ENCODE measurements at places on chromosomes 16 and 17.
A peak's percentile ranks its signal among the peaks of the same experiment; 100 is the strongest.

GRCh38 chr16:962901-963814, 7.6 kb downstream of the LMF1 start:
- no peak for DNase-seq

DNA sequence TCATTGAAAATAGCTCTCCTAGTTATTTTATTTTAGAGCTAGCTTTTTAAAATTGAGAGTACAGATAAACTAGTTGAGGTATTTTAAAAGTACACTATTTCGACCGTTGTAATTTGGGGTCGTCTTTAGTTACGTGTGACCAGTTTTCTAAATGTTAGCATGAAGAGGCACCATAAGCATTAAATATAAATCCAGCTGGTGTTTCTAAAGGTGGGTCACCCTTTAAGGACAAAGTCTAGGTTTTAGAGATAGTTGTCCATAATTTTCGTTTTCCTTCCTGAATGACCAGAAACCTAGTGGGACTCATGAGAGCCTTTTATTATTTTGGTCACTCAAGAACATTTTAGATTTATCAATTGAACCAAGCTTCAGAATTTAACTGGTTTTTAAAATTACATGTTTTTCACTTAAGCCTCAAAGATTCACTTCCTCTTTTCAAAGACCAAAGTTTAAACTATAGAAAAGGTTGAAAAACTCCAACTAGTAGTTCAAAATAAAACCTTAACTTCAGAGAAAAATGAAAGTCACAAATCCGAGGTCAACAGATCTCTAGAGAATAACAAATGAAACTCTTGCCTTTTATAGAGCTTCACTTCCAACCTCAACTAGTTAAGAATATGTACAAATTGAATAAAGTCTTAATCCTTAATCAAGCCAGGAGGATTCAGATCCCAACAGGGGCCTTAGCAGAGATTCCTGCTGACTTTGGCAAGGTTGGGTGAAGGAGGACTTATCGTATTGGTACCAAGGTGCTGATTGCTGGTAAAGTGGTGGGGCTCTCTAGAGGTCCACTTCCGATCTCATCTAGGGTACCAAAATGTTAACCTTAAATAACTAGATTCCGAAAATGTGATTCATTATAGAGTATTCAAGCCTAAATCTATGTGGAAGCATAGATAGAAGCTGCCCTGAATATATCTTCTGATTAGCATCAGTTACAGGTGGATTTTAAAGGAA, 32.5 kb downstream of the PHKB start:
- no peak for DNase-seq

DNA sequence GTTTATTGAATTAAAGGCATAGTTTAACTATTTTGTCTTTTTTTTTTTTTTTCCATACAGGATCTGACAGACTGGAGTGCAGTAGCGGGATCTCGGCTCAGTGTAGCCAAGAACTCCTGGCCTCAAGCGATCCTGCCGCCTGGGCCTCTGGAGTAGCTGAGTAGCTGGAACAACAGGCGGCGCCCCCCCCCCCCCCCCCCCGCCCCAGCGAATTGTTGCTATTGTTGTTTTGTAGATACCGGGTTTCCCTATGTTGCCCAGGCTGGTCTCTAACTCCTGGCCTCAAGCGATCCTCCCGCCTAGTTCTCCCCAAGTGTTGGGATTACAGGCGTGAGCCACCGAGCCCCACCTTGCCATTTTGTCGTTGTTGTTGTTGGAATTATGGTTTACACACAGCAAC, 1.3 kb upstream of the CENPV start:
- DNase-seq: no peak

DNA sequence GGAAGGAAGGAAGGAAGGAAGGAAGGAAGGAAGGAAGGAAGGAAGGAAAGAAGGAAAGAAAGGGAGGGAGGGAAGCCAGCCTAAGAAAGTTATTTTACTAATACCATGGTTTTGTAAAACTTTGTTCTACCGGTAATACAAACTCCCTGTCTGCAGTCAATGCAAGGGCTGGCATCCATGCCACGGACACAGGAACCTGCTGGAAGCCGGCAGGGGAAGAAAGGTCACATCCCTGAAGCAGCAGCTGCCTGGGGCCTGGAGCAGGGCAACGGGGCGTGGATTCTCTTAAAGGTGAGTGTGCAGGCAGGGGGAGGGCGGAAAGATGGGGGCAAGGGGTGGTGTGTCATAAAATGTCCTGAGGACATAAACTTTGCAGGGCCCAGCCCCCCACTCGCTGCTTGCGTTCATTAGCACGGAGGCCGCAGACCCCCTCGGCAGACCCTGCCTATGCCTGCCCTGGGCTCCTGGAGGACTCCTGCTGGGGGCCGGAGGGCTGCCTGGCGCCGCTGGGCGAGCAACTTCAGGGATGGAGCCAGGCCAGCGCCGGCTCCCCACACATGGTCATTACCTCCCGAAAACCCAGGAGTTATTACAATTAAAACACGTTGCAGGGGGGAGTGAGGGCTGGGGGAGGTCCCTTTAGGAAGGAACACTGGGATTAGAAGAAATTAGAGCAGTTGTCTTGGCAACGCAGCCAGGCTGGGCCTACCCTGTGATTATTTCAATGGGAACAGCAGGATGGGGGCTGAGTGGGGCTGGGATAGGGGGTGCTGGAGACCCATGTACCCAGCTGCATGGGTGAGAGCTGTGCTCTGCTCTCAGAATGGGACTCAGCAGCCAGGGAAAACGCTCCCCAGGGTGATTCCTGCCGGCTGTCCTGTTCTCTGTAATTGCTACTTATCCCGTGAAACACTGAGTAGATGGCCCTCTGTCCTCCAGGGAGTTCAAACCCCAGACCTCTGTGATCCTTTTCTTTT, 257.9 kb downstream of the SOX9 start:
- DNase-seq: no peak

GRCh38 chr17:33371377-33371776, 78.3 kb upstream of the ASIC2 start:
- no peak for DNase-seq

DNA sequence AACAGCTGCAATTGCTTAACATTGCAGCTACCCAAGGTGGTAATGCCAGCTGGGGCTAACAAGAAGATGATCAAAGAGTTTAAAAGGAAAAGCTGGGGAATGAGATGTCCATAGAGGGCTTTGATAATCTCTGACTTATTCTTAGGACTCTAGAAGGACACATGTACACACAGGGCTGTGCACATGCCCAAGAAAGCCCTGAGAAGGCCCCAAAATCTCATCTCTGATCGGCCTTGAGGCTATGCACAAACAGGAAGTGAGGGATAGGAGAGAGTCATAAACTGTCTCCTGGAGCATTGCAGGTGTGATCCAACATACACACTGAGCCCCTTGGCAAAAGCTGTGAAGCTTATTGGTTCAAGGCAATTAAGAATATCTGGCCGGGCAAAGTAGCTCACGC, 17.2 kb upstream of the RABEP1 start:
- no peak for DNase-seq

DNA sequence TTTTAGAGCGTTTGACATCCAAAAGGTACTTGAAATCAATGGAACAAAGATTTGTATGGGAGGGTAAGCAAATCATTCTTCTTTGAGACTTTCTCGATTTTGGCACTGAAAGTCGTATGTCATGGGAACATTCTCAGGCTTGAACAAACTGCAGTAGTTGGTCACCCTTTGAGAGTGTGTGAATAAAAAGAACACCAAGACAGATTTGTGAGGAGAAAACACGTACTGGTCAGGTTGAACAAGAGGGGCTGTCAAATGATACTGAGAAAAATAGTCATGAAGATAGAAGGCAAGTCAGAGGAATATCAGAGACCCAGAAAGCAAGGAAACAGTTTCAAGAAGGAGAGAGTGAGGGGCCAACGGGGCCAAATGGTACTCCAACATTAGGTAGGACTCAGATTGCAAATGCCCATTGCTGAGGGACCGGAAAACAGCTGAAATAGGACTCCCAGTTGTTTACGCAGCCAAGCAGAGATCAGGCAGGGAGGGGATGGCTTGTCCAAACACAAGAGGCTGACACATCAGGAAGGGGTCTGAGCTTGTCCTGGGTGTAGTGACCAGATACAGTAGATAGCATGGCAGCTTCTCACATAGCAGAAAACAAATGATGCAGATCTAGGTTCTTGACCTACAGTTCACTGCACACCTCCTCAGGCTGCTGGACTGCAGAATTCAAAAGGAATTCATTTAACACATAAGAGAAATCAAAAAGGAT, 74.5 kb upstream of the MYOCD start:
- DNase-seq: no peak

- peak; percentile 45 for DNase-seq
These were observed 85.9 kb downstream of the EMP2 start for GRCh38 chr16:10494343-10495030.

DNA sequence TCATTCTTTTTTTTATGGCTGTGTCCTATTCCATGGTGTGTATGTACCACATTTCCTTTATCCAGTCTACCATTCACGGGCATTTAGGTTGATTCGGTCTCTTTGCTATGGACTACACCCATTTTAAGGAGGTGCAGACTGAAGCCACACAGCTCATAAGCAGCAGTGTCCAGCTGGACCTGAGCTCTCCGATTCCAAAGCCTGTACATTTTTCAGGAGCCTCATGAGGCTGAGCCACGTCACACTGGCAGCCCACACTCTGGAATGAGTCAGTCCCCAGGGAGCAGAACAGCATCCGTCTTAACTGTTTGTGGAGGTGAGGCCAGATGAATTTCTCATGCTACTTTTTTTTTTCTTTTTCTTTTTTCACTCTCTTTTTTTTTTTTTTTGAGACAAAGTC, 116.1 kb downstream of the C16orf95 start:
- DNase-seq: no peak

DNA sequence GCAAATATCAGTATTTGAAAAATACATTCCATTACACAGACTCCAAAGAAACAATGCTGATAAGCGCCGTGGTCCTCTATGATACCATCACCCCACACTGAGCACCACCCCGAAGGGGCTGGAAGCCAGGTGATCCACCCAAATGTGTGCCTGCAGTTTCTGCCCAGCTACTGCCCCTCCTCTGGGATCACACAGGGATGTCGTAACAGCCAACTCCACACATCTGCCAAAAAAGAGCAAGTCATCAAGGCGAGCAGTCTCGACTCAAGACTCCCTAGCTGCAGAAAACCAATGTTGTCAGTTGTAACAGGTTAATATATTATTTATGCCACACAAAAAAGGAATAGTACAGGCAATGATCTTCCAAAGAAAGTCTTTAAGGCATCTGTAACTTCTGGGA, 21.0 kb downstream of the CYB5D2 start:
- no peak for DNase-seq

GRCh38 chr16:85275533-85276249, 163.4 kb upstream of the CIBAR2 start:
- peak; percentile 77 for DNase-seq

DNA sequence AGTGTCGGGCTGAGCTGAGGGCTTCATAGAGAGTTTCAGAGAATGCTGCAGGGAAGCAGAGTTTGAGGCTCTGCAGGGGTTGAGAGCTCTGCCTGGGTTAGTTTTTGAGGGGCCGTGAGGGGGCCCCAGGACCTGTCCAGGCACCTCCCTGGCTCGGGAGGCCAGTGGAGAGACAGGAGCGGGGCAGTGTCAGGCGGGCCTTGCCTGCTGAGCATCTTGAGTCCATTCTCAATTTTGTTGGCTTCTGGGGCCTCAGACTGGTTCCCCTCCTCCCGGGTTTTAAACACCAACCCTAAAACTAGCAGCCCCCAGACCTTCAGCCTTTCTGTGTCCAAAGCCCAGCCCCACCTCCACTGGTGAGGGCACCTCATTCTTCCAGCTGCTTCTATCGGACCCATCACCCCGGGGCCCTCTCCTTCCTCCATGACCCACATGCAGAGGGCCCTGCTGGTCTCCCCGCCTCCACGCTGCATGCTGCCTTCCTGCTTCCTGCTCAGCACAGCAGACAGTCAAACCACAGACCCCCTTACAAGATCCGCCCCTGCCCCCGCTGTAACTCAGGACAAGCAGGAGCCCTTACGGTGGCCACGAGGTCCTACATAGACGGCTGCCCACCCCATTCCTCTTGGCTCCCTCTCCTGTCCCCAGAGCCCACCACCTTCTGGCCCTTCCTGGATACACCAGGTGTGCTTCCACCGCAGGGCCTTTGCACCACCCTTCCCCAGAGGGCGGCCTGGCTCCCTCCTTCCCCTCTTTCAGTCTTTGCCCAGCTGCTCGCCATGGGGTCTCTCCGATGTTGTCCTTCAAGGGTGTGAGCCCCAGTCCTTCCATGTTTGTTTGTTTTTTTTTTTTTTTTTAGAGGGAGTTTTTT, 3.8 kb downstream of the RNF213 start:
- peak; percentile 76 for DNase-seq

- DNase-seq: no peak
These were observed 68.8 kb downstream of the ABR start for GRCh38 chr17:1110862-1111598.

DNA sequence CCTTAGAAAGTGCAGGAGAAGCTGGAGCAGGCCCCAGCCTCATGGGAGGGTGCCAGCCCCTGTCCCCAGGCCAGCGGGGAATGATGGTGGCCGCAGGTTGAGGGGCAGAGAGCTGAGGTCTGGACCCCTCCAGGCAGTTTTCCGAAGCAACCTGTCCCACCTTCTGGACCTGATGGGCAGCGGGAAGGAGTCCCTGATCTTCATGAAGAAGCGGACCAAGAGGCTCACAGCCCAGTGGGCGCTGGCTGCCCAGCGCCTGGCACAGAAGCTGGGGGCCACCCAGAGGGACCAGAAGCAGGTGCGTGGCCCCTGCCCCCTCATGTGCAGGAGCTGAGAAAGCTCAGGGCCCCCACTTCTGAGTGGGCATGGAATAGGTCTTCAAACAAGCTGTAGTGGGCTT, 36.8 kb downstream of the MGAT5B start:
- DNase-seq: no peak

GRCh38 chr16:87043231-87044031, 273.8 kb downstream of the C16orf95 start:
- no peak for DNase-seq

DNA sequence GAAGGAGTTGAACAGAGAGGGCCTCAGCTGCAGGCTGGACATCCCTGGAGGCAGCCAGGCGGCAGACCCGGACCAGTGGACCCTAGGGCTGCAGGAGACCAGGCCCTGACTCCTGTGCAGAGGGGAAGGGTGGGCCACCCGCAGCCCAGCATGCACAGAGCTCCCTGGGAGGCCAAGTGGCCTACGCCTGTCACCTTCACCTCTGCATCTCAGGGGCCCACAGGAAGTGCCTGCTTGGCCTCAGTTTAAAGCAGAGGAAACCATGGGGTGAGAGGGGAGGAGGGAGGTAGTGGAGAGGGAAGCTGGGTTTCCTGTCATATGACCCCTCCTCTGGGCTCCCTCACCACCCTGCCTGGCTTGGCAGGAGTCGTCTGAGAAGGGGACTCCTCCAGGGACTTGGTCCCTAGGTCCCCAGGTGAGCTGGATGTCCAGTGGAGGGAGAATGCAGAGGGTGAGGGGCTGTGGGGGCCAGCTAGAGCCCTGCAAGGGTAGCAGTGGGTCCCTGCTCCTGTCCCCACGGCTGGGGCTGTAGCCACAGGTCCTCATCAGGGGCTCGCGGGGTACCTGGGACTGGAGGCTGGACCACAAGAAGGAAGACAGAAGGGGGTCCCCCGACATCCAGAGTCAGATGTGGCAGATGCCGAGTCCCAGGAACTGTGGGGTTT, at the start of gene TMC8:
TSS of gene TMC8 (plus strand) at position 335 of the 665 bp plus-strand sequence. CDS start 818 bp downstream, outside the sequence.
- peak; percentile 94 for DNase-seq

DNA sequence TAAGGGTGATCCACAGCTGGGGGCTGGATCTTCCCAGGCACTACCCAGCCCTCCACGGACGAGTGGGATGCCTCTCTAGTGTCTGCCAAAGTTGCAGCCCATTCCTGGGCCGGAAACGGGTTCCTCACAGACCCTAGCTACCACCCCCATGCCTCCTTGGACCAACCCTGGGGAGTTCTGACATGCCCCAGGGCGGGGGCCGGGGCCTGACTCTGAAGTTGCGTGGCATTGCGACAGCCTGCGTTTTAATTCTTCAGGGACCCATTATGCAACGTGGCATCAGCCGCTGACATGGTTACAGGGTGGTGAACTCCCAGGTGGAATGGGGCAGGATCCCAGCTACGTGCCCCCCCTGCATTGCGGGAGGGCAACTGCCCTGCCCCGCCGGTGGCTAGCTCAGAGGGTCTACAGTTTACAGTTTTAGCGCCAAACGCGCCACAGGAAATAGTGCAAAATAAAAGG, 2.7 kb downstream of the CBX4 start:
- DNase-seq: no peak
